Stimulated activated CD4-positive, alpha-beta T cell treated with anti-CD3 and anti-CD28 coated beads, Interleukin-2, amount 100 ng/mL, for 48 hours (primary cell): ENCODE measurements at places on chromosomes 3 and 15.

DNA sequence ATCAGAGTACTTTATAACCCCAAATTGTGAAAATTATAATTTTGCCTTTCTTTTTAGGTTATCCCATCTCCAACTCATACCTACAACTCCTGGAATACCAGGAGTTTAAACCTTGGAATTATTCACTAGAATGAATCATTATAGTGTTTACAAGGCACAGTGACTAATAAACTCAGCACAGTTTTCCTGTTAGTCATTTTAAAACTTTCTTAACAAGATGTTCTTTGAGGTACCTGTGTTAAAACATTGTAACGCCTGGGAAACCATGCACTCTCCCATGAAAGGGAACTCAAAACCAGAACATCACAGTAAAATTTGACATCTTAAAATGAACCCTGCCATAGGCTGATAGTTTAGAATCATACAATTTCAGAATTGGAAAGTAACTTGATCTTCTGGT lies 132.4 kb upstream of the OSTN start:
- DNase-seq, result no peak

- peak; percentile 47 for DNase-seq
Measured at GRCh38 chr3:119559441-119559963, at the start of gene CD80. TSS of gene CD80 (minus strand) at chr3:119559614. CDS start at chr3:119557728, 1,886 bp downstream.

DNA sequence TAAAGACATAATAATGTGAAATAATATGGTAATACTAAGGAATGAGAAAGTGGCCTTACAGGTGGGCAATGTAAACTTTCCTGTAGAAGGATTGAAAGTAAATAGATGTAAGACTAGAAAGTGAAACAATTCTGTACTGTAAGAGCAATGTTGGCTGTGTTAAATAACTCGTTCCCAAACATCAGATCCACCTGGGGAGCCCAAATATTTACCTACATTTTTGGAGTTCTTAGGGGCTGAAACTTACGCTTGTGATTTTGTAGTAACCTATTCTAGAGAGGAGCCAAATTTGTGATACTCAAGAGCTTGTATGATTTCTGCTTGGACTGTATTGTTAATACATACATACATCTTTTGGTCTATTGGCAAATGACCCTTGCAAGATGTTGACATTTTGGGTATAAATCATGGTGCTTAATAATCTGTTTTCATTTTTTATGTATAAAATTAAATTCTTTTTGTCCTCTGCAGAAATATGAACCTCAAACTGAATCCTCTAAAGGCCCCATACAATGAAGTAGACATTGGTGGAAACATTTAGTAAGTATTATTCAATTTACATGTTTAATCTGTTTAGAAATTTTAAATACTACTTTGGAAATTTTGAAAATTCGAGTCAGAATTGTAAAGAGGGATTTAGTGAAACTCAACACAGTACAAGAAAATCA lies 8.5 kb upstream of the CHD2 start:
- no peak for DNase-seq

- DNase-seq, result peak; percentile 49
Measured at GRCh38 chr15:31437686-31438085, 111.1 kb downstream of the KLF13 start.

GRCh38 chr3:152073267-152073666 lies 195.5 kb upstream of the MBNL1 start:
- DNase-seq, result no peak

GRCh38 chr15:43239732-43240491 lies 19.1 kb upstream of the EPB42 start:
- no peak for DNase-seq

DNA sequence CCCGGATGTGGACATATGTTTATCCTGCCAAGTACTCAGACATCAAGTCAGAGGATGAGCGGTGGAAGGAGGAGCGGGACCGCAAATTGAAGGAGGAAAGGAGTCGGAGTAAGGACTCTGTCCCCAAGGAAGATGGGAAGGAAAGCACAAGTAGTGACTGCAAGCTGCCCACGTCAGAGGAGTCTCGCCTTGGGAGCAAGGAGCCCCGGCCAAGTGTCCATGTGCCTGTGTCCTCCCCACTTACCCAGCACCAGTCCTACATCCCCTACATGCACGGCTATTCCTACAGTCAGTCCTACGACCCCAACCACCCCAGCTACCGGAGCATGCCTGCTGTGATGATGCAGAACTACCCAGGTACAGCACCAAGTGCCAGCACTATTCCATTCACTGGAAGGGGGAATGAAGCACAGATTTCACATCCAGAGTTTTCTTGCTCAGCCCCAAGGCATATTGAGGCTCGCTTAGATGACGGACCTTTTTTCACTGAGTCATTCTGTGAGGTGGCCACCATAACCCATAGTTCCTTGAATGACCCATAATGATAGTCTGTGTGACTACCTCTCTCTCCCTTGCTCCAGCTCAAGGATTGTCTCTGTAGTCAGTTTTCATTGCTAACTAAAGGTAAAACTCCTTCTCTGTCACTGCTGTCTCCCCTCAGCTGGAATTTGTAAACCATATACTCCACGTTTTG lies 97.1 kb downstream of the RBPMS2 start:
- no peak for DNase-seq

- DNase-seq, result no peak
Measured at GRCh38 chr3:2262204-2262603, 163.5 kb downstream of the CNTN4 start.

DNA sequence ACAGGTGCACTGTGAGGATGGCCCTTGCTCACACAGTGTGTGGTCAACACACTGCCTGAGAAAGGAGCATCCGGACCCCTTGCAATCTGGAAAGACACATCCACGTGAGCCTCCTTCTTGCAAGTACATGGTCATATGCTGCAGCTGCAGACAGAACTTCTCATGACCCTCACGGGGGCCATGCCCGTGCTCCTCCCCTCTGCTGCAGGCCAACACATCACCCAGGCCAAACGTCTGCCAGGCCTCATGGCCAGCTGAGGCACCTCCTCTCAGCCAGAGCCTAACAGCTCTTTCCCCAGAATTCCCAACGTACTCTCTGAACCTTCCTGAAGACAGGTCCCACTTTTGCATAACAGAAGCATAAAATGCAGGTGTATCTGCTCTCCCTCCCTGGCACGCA lies 25.3 kb downstream of the SLC41A3 start:
- no peak for DNase-seq

DNA sequence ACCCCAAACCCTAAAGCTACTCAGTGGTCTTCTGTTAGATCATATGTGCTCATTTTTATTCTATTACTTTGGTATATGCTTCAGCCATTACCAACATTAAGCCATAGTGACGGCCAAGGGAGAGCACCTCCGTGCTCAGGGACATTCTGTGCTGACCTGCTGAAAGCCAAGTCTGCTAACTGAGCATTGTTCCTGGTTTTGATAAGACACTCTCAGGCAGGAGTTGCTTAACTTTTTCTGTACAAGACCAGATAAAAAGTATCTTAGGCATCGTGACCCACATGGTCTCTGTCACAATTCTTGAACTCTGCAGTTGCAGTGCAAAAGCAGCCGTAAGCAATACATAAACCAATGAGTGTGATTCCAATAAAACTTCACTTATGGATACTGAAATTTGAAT lies 100.6 kb downstream of the KLHL25 start:
- no peak for DNase-seq
